ENCODE measurements at places on chromosomes 5 and 9. TPM values are rescaled to one million over a fixed set of nuclear protein-coding genes. Genes with fewer than 3 reads are reported as not detected.

DNA sequence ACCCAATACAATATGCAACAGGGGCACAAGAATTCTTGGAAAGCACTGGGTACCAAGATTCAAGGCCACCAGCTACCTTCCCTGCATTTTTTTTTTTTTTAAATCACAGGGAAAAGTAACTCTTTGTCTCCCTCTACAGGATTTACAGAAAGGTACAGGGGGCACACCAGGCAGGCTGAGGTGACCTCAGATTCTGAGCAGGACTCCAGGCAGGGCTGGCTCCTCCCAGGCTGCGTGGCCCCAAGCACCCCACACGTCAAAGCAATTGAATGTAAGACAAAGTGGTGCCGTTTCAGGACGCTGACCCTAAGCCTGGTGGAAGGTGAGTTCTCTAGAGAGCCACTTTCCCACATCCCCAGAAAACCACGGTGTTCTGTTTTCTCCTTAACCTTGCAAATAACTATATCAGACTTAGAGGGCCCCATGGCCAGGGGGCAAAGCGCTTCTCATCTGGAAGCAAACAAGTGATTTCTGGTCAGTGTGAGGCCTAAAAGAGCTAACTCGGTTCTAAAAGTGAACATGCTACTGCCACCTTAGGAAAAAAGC lies 222.6 kb downstream of the ROR2 start:
- no peaks in the 10 kb centered on the region for H3K36me3 ChIP-seq
- H3K4me1 ChIP-seq: peaks cover 10% of the 10 kb centered on the region

DNA sequence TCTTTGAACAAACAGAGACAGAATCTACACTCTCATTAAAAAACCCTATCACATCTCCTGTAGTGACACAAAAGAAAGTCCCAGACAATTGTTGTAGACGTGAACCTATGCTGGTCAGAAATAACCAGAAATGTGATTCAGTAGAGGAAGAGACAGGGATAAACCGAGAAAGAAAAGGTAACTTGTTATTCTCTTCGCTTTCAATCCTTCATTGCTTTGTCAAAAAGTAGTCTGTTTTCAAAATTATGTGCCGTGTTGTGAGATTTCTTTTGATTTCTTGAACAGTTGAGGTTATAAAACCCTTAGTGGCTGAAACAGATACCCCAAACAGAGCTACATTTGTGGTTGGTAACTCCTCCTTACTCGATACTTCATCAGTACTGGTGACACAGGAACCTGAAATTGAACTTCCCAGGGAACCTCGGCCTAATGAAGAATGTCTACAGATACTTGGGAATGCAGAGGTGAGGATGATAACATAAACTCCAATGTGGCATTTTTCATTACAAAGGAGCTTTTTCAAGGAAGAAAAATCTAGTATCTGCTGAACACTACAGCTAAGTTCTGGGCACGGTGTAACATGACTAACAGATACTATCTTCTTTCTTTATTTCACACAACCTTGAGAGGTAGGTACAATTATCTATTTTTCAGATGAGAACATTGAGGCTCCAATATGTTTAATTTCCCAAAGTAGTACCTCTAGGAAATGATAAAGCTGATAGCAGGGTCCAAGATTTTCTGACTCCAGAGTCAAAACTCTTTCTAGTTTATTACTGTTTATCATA lies 14.3 kb downstream of the HMGCR start:
- H3K36me3 ChIP-seq: no peaks in the 10 kb centered on the region
- no peaks in the 10 kb centered on the region for H3K4me1 ChIP-seq
- no peak overlapping the region for H3K27ac ChIP-seq
- no peaks in the 10 kb centered on the region for H3K27me3 ChIP-seq

DNA sequence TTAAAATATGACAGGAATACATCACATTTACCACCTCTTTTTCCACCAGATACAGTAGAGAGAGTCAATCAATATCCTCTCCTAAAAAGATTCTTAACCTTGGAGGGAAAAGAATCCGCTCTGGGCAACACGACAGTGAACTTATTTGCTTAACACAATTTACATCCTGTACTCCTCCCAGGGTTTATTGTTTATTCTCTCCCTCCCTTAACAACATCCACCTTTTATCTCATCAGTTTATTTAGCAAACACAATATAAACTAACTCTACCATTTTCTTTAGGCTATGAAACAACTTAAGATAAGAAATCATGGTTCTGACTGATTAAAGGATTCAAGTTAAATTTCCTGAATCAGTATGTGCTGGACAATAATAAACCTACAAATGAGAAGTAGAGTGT lies 50.9 kb downstream of the CERT1 start:
- no peaks in the 10 kb centered on the region for H3K27me3 ChIP-seq
- no peaks in the 10 kb centered on the region for H3K36me3 ChIP-seq
- no peak for DNase-seq

GRCh38 chr5:90886381-90886780 lies 327.8 kb downstream of the ADGRV1 start:
- no peak overlapping the region for H3K4me3 ChIP-seq
- no peak for DNase-seq
- no peaks in the 10 kb centered on the region for H3K27me3 ChIP-seq
- H3K27ac ChIP-seq: no peak overlapping the region
- H3K36me3 ChIP-seq: no peaks in the 10 kb centered on the region
- H3K4me1 ChIP-seq: no peaks in the 10 kb centered on the region

DNA sequence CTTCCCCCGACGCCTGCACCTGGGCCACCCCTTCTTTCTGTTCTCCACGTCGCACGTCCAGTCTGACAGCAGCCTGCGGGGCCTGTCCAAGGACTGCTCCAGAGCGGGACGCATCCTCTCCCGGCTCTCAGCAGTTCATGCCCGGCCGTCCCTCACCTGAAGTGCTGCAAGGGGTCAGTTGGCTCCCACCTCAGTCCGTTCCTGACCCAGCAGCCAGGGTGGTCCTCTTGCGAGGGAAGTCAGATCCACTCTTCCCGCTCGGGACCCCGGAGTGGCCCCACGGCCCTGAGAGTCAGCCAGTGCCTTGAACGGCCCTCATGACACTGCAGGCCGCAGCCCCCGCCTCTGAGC lies 249.7 kb upstream of the IRX4 start:
- H3K4me1 ChIP-seq: no peaks in the 10 kb centered on the region
- H3K4me3 ChIP-seq: no peak overlapping the region
- H3K36me3 ChIP-seq: no peaks in the 10 kb centered on the region
- H3K27me3 ChIP-seq: no peaks in the 10 kb centered on the region

GRCh38 chr9:19651681-19652080 lies 137.2 kb downstream of the SLC24A2 start:
- H3K4me3 ChIP-seq: no peak overlapping the region
- no peaks in the 10 kb centered on the region for H3K36me3 ChIP-seq
- DNase-seq: no peak
- H3K27me3 ChIP-seq: no peaks in the 10 kb centered on the region
- H3K27ac ChIP-seq: no peak overlapping the region
- H3K4me1 ChIP-seq: no peaks in the 10 kb centered on the region

GRCh38 chr5:115555084-115555633 lies 10.6 kb upstream of the FEM1C start:
- no peak overlapping the region for H3K4me3 ChIP-seq

- H3K36me3 ChIP-seq: no peaks in the 10 kb centered on the region
- no peaks in the 10 kb centered on the region for H3K27me3 ChIP-seq
- no peak for DNase-seq
- no peak overlapping the region for H3K4me3 ChIP-seq
- H3K27ac ChIP-seq: no peak overlapping the region
These were observed 119.1 kb downstream of the KCNIP1 start for GRCh38 chr5:170622933-170623332.

DNA sequence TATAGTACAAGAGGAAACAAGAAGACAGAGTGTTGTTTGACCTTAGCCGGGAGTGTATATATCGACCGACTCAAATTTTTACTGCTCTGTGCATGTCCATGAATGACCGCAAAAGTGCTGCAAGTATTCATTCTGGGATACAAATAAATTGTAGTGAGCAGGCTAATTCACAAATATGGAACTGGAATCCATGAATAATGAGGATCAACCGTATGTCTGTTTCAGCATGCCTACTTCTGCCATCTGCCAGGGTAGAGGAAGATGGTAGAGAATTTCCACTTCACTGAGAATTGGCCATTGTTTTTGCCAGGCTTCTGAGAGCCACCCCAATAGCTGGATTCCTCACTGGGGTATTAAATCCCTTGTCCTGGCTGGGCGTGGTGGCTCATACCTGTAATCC lies 8.5 kb upstream of the RALGPS1 start:
- no peaks in the 10 kb centered on the region for H3K27me3 ChIP-seq
- no peak overlapping the region for H3K4me3 ChIP-seq
- H3K4me1 ChIP-seq: no peaks in the 10 kb centered on the region
- H3K36me3 ChIP-seq: no peaks in the 10 kb centered on the region

SPOCK1 gene
- total RNA-seq: 31.8 TPM

- no peak overlapping the region for H3K27ac ChIP-seq
- no peak overlapping the region for H3K4me3 ChIP-seq
- no peaks in the 10 kb centered on the region for H3K36me3 ChIP-seq
- no peaks in the 10 kb centered on the region for H3K27me3 ChIP-seq
These were observed 1263.3 kb upstream of the CDH9 start for GRCh38 chr5:28301712-28302111.

CTXN3 gene
- not detected for total RNA-seq

DNA sequence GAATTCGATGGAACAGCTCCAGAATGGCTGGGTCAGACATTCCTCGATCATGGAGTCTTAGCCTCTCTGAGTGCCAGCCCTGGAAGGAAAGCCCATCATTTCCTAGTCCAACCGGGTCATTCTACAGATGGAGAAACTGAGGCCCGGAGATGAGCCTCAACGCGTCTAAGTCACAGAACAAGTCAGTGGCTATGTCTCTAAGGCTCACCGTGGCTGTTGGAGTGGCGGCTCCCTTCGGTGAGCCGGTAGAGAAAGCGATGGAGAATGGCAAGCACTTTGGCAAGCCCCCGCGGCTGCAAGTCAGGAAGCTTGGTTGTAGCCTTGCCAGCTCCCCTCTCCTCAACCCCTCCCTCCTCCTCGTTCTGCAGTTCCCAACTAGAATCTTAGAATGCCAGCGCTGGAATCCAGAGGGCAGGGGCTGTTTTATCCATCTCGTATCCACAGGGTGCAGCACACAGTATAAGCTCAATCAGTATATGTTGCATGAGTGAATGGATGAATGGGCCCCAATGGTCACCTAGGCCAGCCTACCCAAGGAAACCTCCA lies 438 bp upstream of the ARSI start:
- H3K36me3 ChIP-seq: no peaks in the 10 kb centered on the region
- peak overlapping the region; percentile 95 for H3K27ac ChIP-seq
- no peaks in the 10 kb centered on the region for H3K27me3 ChIP-seq
- H3K4me3 ChIP-seq: peak overlapping the region; percentile 41
- H3K4me1 ChIP-seq: peaks cover 10% of the 10 kb centered on the region
